Urothelium cell line (cell line): ENCODE measurements at places on chromosomes 4 and X.

DNA sequence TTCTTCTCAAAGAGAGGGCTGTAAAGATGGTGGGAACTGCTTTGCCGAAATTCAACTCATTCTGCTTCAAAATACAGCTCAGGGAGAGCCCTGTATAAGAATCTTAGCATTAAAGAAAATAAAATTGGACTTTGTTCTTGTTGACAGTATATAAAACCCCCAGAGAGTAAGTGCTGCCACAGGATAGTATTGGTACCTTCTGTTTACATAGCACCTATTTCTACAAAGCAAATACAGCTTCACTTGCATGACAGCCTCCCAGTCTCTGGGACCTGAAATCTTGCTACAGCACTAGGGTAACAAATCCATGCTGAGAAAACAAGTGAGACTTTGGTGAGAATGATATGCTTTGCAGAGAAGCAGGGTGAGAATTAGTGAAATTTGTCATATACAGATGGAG is 428.6 kb downstream of the ADGRL3 start:
- DNase-seq = no peak

GRCh38 chrX:71282514-71283402 is 677 bp upstream of the NONO start:
- peak; percentile 24 for DNase-seq

DNA sequence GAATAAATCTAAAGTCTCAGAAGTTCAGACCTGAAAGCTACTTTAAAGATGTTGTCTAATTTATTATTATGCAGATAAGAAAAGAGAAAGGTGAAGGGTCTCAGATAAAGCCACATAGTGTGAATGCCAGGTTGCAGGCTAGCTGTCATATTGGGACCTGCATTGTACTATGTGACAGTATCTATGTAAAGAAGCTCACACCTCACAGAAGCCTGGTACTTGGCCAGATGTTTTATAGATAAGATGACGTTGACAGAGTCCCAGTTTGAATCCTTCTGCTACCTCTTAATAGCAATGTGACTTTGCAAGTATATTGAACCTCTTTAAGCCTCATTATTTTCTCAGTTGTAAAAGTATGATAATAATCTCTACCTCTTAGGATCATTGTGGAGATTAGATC is 227.0 kb downstream of the SPRY1 start:
- no peak for DNase-seq

DNA sequence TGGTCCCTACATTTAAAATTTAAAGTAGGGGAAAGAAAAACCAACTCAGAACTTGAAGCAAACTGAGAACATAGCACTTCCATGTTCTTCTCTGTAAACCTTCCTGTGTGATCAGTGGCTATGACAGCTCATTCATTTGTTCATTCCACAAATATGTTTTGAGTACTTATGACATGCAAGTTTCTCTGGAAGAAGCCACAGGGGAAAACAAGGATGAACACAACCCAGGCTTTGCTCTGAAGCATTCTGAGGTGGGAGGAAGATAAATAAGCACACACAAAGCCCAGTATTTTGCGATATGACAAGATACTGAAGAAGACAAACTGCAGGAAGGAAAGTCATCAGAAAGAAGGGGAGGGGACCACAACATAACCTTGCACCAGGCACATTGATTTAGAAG is 96.4 kb downstream of the CHIC2 start:
- no peak for DNase-seq

GRCh38 chr4:170049766-170050165 is 23.6 kb upstream of the MFAP3L start:
- DNase-seq = no peak

DNA sequence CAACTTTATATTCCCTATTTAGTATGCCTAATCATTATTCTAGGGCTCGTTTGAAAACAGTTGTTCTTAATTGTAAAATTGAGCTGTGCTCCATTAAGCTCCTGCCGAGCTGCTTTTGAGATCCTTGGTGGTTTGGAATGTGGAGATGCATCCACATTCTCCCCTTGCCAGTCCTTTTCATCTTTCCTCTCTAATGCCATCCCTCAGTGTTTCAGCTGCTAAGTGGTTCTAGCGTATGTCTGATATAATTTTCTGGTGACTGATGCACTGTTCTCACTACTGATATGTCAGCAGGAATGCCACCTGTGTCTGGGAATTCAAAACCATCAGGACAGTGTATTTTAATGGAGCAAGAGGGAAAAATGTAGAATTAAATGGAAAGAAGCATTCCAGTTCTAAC is 1085.0 kb downstream of the CCSER1 start:
- DNase-seq = no peak

GRCh38 chrX:40433160-40433559 is 147.6 kb upstream of the ATP6AP2 start:
- DNase-seq = no peak

DNA sequence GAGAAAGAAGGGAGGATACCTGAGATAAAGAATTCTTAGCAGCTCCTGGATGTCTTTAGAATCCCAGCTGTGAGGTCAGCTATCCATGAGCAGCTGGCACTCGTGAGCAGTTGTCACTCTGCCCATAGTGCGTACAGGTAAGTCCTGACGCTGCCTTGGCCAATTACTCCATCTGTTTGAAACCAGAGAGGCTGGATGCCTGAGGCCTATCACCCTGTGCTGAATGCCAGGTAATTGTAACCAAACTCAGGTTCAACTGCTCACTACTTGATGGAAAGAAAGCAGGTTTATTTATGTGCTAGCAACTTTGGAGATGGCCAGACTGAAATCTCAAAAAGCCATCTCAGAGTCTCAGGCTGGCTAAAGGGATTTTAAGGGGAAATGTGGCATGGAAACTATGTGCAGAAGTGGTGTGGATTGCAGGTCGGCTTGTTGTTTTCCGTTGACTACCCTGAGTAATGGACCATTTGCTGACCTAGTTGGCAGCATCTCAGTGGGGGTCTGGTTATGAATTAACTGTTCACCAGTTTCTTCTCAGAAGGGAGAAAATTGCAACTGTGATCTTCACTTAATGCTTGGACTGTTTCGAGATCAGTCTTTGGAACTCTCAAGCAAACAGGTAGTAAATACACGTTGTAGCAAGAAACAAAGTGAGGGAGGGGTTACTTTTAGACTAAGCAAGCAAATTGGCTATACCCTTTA is 1614.0 kb upstream of the PCDH10 start:
- no peak for DNase-seq

GRCh38 chr4:182048871-182049270 is 194.3 kb upstream of the TENM3 start:
- DNase-seq = no peak

DNA sequence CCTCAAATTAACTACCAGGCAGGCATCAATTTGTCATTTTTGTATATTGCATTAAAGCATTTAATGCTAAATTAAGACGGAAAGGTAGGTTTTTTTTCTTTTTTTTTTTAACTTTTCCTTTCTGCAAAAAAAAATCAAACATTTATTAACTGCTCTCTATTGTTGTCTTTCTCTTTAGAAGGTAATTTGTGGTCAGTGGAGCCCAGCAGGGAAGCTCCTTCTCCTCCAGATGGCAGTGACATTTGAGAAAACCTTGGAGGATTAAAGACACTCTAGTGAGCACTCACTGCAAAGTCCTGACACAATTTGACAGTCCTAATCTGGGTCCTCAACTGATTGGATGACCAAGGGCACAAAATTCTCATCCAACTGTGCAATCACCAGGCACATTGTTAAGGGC is 102.4 kb downstream of the SLIT2 start:
- DNase-seq = no peak

DNA sequence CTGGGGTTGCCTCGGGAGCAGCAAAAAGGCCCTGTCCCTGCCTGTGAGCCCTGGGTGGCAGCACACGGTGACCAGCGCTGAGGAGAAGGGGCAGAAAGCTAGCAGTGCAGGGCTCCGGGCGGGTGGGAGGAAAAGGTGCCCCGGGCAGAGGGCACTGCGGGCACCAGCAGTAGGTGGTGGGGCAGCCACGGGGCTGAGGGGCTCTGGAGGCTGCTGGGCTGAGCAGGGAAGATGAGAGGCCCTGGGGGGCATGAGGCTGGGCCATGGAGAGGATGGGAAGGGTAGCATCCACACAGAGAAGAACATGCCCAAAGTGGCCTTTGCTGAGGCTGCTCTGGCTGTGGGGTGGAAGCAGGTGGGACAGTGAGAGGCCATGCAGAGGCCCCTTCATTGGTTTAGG is 67.5 kb upstream of the NKX1-1 start:
- DNase-seq = no peak

DNA sequence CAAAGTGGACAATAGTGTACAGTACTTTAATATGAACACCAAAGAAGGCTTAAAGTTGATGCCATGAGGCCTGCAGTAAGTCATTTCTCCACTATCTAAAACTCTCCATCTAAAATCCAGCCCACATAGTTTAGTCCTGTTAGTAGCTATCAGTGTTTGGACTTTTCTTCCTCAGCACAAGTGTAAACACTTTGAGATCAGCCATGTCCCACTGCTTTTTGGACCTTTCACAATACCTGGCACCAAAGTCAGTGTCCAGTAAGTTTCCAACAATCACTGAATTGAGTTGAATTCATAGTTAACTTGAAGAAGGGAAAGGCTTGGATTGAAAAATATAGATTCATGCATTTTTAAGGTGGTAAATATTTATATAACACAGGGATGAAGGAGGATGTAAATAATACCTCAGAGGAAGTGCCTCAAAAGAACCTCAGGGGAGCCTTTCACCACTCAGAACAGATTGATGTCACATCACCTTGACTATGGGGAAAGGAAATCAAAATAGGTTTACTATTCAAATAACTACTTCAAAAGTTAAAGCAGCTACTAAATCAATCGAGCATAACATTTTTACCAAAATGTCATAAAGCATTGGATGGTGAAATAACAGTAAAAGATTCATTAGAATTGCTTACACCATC is 76.7 kb downstream of the FTHL17 start:
- no peak for DNase-seq

- no peak for DNase-seq
These were observed 67.7 kb downstream of the RWDD4 start for GRCh38 chr4:183591301-183591700.

- DNase-seq = no peak
These were observed 42.7 kb downstream of the TMEM150C start for GRCh38 chr4:82519072-82519471.

DNA sequence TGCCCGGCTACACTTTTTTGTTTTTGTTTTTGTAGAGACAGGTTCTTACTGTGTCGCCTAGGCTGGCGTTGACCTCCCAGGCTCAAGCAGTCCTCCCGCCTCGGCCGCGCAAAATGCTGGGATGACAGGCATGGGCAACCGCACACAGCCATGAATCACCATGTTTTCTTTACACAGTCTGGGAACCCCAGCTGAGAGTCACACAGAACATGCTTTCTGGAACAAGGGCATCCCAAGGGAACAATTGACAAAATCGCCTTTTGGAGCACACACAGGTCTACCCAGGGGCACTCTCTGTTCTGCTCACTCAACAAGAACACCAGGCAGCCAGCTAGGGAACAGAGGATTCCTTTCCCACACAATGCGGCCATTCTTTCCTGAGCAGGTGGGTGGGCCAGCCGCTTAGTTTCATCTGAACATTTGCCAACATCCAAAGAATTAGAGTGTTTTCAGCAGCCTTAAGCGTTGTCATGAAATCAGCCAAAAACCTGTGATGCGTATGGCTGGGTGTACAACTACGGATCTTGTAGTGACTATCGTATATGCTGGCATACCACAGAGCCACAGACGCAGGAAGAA is 15.7 kb downstream of the PRKX start:
- peak; percentile 35 for DNase-seq

- DNase-seq = peak; percentile 81
These were observed 143.9 kb downstream of the BCOR start for GRCh38 chrX:39953879-39954278.

DNA sequence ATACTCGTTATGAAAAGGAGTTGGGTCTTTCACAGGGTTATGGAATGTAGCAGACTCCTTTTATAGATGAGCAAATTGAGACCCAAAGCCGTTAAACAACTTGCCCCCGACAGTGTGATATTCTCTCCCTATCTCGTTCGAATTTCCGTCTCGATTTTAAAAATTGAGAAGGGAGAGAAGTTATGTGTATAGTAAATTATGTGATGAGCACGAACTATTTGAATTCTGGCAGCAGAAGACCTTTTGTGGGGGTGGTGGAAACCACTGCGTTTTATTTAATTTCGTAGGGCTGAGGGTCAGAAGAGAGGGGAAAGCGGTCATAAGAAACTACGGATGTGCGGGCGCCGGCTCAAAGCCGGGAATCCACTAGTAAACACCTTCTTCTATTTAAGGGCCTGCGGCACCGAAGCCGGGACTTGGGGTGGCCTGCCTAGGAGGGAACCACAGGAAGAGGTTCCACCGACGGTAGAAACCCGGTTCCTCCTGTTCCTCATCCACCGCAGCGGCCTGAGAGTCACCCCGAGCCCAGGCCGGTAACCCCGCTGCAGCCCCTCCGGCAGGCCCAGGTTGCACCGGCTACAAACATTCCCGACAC is 1.5 kb upstream of the DDX3X start:
- DNase-seq = peak; percentile 13

GRCh38 chr4:11455201-11455835 is 26.6 kb upstream of the HS3ST1 start:
- DNase-seq = no peak

DNA sequence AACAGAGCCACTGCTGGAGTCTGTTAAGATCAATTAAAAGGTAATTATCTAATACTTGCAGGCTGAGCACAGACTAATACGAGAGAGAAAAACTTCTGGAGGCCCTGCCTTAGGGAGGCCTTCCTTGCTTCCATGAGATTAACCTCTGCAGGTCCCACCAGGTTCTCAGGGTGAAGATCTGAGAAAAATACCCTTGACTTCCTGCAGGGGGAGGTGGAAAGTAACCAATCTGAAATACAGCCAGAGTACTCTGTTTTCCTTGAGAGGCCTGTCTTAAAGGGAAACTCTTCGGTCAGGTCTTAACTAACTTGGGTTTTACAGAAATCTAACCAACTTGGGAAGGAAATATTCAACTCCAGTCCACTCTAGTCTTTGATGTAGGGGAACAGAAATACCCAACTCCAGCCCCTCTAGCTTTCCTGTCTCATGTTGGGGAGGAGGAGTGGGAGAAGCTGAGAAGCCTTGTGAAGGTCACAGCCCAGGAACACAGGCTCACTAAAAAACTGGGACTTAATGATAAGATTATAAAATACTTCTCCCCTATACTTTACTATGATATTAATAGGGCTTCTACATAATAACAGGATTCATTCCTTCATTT is 77.1 kb downstream of the TBCK start:
- DNase-seq = peak; percentile 39

DNA sequence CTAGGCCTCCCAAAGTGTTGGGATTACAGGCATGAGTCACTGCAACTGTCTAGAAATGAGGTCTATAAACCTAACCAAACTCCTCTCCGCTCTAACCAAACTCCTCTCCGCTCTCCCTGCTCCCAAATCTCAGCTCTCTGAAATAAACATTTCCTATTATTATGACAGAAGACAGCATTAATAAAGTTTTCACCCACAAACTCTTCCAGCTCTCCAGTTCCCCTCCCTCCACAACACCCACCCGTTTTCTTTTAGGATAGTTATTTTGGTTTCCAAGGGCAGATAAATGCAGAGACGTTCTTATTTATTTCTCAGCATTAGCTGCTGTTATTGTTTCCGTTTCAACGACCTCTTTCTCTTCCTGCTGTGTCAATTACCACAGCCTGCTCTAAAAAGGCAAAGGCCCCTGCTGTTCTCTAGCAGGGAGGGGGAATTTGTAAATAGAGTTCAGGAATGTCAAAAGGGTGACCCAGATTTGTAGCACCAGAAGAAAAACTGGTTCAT is 13.3 kb upstream of the SCD5 start:
- DNase-seq = no peak
